Heart right ventricle (tissue), 16 donors: ENCODE measurements at places on chromosomes 3 and 15. TPM values are rescaled to one million over a fixed set of nuclear protein-coding genes. Genes with fewer than 3 reads are reported as not detected.

- no peaks in the 10 kb centered on the region for H3K36me3 ChIP-seq
- H3K27me3 ChIP-seq: no peaks in the 10 kb centered on the region
- H3K27ac ChIP-seq: no peak overlapping the region
- no peak overlapping the region for H3K4me3 ChIP-seq
- no peak for DNase-seq
- H3K4me1 ChIP-seq: peaks cover 4% of the 10 kb centered on the region
Observed at GRCh38 chr3:149243540-149243939, 21.9 kb upstream of the CP start.

The CD96 gene
- polyA plus RNA-seq: 0.07 TPM

The TWF2 gene
- polyA plus RNA-seq: 44.7 TPM

The PATL2 gene
- 0.33 TPM for polyA plus RNA-seq

The P2RY1 gene
- 1.4 TPM for polyA plus RNA-seq

The GABRA5 gene
- not detected for polyA plus RNA-seq

GRCh38 chr15:82139823-82140268 lies 94.0 kb upstream of the MEX3B start:
- H3K36me3 ChIP-seq: peaks cover 5% of the 10 kb centered on the region
- DNase-seq: no peak
- H3K27me3 ChIP-seq: no peaks in the 10 kb centered on the region
- H3K4me3 ChIP-seq: no peak overlapping the region
